ENCODE measurements at places on chromosomes 4 and X.

GRCh38 chr4:57231781-57232180 is 121.6 kb upstream of the IGFBP7 start:
- DNase-seq, result no peak

GRCh38 chrX:105845631-105846030 is 23.3 kb downstream of the NRK start:
- no peak for DNase-seq

- DNase-seq, result no peak
These were observed 191.5 kb downstream of the SLIT2 start for GRCh38 chr4:20443015-20443805.

DNA sequence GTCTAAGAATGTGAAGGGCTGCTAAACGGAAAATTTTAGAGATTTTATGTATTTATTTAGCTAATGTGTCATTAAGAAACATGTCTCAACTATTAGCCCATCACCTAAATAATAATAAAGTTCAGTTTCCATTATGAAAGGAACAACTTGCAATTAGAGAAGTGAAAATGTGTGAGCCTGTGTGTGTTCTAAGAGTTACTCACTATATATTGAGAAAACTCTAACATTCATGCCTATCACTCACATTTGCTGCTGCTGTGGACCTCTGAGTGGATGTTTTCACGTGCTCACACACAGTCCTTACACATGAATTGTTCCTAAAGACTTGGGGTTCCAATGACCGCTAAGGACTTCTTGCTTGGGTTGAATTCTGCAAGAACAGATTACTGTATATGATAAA is 364.0 kb downstream of the TMA16 start:
- DNase-seq, result no peak

GRCh38 chr4:80229128-80229527 is 31.8 kb downstream of the PRDM8 start:
- DNase-seq, result no peak

- DNase-seq, result no peak
These were observed 20.4 kb downstream of the BMP2K start for GRCh38 chr4:78796526-78796925.

GRCh38 chrX:128460835-128461234 is 408.6 kb upstream of the ACTRT1 start:
- no peak for DNase-seq

GRCh38 chr4:183100827-183101226 is 1.8 kb downstream of the WWC2 start:
- no peak for DNase-seq

GRCh38 chrX:24590111-24590510 is 57.0 kb downstream of the PCYT1B start:
- DNase-seq, result no peak

GRCh38 chr4:74447636-74448233 is 2.8 kb downstream of the AREG start:
- no peak for DNase-seq

- no peak for DNase-seq
These were observed 14.1 kb downstream of the TRPC5 start for GRCh38 chrX:112068430-112068829.

GRCh38 chr4:108979759-108980158 is 216.9 kb upstream of the ETNPPL start:
- DNase-seq, result no peak

- no peak for DNase-seq
These were observed 159.9 kb downstream of the TRIML1 start for GRCh38 chr4:188299161-188299560.

GRCh38 chr4:99578714-99579113 is 4.1 kb downstream of the MTTP start:
- DNase-seq, result no peak

- DNase-seq, result no peak
These were observed 28.9 kb downstream of the SNX25 start for GRCh38 chr4:185238215-185238681.

- no peak for DNase-seq
These were observed 76.4 kb upstream of the NHS start for GRCh38 chrX:17298564-17298963.

- DNase-seq, result no peak
These were observed 29.1 kb downstream of the MAGED1 start for GRCh38 chrX:51922561-51922960.

GRCh38 chr4:77158487-77158861 is 1.5 kb downstream of the CCNG2 start:
- DNase-seq, result no peak

GRCh38 chr4:142558851-142559250 is 287.2 kb downstream of the INPP4B start:
- DNase-seq, result no peak

GRCh38 chrX:120568035-120568434 is 7.3 kb upstream of the CUL4B start:
- no peak for DNase-seq

- DNase-seq, result no peak
These were observed 1687.5 kb downstream of the STIM2 start for GRCh38 chr4:28548136-28548535.

DNA sequence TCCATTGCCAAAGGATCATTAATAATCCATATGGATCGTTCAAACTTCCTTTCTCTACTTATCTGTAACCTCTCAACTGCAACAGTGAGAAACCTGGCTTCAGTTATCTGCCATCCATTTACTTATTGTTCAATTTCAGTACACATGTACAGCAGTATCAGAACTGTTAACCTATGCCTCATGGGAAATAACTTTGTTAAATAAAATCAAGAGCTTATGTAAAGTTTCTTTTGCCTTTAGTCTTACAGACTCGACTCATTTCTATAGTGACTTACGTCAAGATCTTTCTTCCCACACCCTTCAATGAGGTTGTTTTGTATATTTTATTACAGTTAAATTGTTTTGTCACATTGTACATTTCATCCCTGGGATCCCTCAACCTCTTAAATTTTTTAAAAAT is 11.4 kb downstream of the UBQLN2 start:
- DNase-seq, result no peak

DNA sequence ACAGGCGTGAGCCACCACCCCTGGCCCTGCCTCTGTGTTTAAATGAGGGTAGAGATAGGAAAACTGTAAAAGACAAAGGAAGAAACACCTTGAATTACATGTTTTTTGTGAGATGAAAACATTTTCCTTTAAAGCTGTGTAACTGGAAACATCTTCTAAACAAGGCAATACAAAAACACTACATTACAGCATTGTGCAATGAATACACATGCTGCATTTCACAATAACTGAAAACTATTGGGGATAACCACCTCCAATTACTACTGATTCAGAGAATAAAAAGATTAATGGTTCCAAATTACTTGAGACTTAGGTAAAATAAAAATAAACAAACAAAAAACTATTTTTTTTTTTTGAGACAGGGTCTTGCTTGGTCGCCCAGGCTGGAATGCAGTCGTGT is 7.6 kb upstream of the OGT start:
- DNase-seq, result no peak

- no peak for DNase-seq
These were observed 56.6 kb upstream of the SLC6A14 start for GRCh38 chrX:116379854-116380253.

GRCh38 chrX:118565853-118566252 is 70.2 kb downstream of the DOCK11 start:
- DNase-seq, result no peak

DNA sequence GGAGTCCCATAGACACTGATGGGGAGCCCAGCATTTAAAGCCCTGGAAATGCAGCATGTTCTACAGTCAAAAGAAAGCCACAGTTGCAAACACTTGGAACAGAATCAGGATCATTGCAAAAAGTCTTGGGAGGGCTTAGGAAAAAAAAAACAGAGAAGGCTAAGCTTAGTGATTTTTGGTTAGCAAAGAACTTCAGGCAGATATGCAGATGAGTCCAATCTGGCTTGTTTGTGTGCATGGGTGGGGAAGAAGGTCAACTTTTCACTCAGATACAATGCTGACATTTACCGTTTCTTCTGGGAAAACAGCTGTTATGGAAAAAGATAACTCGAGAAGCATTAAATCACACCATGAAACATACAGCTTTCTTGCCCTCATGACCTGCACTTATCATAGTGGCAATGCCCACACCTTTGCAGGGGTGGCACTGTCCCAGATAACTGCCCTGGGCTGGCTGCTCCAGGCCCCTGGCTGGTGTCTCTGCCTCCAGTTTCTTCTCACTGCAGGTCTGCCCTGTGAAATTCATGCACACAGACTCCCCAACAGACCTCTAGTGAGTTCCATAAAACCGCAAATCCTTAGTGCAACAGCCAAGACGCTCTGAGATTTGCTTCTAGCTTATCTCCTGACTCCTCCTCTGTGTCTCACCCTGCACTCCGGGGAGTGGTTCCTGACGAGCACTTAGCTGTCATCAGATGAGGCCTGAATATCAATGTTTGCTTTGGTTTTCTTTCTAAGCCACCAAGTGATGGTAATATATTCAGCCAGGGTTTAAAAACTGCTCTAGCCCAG is 99.2 kb downstream of the DRD5 start:
- DNase-seq, result no peak
